ENCODE measurements at places on chromosomes 16 and 17. TPM values are rescaled to one million over a fixed set of nuclear protein-coding genes. Genes with fewer than 3 reads are reported as not detected.

The TBC1D3K gene
- total RNA-seq = not detected

The KRT28 gene
- not detected for total RNA-seq

The HIGD1B gene
- not detected for total RNA-seq

The CFAP97D1 gene
- total RNA-seq = 0.04 TPM

All from A549 treated with CpdA at 1 μM for 4 hours (cell line).